ENCODE measurements at places on chromosomes 12 and 14. TPM values are rescaled to one million over a fixed set of nuclear protein-coding genes. Genes with fewer than 3 reads are reported as not detected.

DNA sequence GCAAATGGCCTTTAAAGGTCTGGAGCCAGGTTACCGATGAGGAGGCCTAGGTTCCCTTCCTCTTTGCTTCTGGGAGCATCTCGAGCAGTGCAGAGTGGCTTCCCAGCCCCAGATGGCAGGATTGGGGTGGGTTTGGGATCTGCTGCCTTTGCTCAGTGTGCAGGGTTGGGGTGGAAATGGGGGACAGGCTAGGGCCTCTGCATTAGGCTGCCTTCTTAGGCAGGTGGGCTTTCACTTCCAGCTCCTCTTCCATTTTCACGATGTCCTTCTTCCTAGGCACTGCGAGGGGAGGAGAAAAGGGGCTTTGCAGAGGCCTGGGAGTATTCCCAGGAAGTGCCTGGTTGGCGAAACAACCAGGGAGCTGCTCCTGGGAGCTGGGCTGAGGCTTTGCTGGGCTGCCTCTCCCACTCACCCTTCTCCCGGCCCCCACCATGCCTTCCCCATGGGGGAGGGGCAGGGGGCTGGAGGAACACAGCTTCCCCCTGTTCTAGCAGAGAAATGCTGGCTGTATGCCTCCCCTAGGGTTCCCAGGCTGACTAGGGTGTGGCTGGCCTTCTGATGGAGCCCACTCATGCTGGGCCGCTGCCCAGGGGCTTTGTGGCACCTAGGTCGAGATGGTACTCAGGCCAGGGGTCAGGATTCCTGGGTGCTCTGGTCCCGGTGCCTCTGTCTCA, 2.4 kb downstream of the NR4A1 start:
- peaks cover 23% of the 10 kb centered on the region for H3K4me1 ChIP-seq
- H3K4me3 ChIP-seq: no peak overlapping the region
- no peaks in the 10 kb centered on the region for H3K27me3 ChIP-seq
- H3K27ac ChIP-seq: no peak overlapping the region
- no peaks in the 10 kb centered on the region for H3K36me3 ChIP-seq
- DNase-seq: no peak

- no peak overlapping the region for H3K27ac ChIP-seq
- no peaks in the 10 kb centered on the region for H3K27me3 ChIP-seq
- no peak for DNase-seq
- H3K36me3 ChIP-seq: no peaks in the 10 kb centered on the region
- no peak overlapping the region for H3K4me3 ChIP-seq
- no peaks in the 10 kb centered on the region for H3K4me1 ChIP-seq
These were observed 98.2 kb downstream of the NUAK1 start for GRCh38 chr12:106040521-106040920.

GRCh38 chr14:23154964-23155587, 28.4 kb downstream of the SLC7A8 start:
- H3K36me3 ChIP-seq: no peaks in the 10 kb centered on the region
- no peak for DNase-seq
- H3K4me1 ChIP-seq: peaks cover 30% of the 10 kb centered on the region
- peak overlapping the region; percentile 79 for H3K27ac ChIP-seq
- H3K4me3 ChIP-seq: no peak overlapping the region

DNA sequence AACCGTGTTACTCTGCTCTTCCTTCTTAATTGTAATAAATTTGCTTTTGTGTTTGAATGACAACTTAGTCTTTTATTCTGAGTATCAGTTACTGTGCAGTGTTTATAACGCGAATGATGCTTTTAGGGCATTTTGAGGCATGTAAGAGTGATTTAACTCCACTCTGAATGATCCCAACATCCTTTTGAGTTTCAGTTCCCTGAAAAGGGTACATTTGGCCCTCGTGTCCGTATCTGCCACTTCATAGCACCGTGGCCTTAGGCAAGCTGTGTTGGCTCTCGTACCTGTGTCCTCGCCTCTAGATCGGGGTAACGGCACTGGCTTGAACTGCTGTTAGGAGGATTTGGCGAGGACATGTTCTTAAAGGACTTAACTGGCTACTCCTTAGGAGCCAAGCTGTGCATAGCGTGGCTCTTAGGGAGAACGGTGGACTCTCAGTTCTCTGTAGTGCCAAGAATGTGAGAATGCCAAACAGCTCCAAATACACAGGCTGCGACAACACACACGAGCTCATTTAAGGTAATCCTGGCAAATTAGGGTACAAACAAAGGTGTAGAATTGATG, 92.0 kb downstream of the PPP2R5C start:
- no peak overlapping the region for H3K4me3 ChIP-seq
- DNase-seq: no peak
- H3K36me3 ChIP-seq: peaks cover 8% of the 10 kb centered on the region
- H3K27ac ChIP-seq: no peak overlapping the region

GRCh38 chr12:122265886-122266229, 436 bp downstream of the VPS33A start:
- no peak for DNase-seq
- peak overlapping the region; percentile 82 for H3K4me3 ChIP-seq
- H3K27me3 ChIP-seq: no peaks in the 10 kb centered on the region
- peaks cover 1% of the 10 kb centered on the region for H3K36me3 ChIP-seq

The DEPDC4 gene
- polyA plus RNA-seq: 2.4 TPM

DNA sequence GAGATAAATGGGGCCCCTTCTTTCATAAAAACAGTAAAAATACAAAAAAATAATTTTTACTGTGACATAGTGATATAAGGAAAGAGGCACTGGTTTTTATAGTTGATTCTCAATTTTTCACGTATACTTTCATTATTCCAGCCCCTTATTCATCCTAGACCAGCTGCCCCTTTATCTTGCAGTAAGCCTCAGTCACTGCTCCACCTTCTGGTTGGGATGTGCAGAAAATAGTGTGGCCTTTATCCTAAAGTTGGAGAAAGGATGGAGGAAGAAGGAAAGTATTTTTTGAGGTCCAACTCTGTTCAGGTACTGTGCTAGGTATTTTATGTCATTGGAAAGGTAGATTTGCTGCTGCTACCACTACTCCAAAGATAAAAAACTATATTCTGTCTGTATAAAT, 172.7 kb downstream of the ANO6 start:
- H3K27me3 ChIP-seq: no peaks in the 10 kb centered on the region
- H3K27ac ChIP-seq: no peak overlapping the region
- no peaks in the 10 kb centered on the region for H3K4me1 ChIP-seq
- peaks cover 33% of the 10 kb centered on the region for H3K36me3 ChIP-seq
- DNase-seq: no peak

The KTN1 gene
- polyA plus RNA-seq: 62.6 TPM

DNA sequence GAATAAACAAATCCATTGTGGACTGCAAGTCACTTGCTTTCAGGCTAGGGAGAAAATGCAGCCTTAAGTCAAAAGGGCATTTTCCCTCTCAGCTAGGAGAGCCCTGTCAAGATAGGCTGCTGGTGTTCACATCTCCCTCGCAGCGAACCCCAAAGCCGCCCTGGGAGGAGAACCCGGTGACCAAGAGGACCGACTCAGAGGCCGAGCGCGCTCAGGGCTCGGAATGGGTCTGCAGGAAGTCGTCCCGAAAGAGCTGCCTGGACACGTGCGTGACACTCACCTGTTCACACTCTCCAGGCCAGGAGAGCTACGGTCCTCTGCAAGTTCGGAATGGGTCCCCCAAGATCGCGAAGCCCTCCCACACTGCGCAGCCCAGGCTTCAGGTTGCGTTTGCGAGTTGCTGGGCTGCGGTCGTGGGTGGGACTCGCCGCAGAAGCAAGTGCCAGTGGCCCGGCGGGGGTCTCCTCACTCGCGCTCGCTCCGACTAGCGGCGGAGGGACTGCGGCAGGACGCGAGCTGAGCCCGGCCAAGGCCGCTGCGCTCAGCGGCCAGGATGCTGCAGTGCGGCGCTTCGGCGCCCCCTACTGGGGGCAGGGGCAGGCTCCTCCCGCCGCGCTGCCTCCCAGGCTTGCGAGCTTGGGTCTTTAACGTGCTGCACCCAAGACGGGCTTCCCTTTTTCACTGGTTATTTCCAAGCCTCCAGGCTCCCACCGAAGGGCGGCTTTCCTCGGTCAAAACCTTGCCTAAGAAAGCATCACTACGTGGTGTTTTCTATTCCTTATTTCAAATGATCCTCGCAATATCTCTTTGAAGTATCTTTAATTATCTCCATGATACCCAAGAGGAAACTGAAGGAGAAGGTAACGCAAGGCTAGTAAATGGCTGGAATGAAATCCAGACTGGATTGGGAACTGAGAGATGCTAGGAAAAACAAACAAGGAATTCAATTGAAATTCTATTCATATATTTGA, at the start of gene RERG:
RERG (minus strand) TSS at position 503 of the 971 bp plus-strand sequence. CDS start 3,928 bp downstream, outside the sequence.
- no peak for DNase-seq
- no peak within 1 kb of the TSS for H3K27ac ChIP-seq
- peak within 1 kb of the TSS; percentile 52 for H3K4me3 ChIP-seq
- H3K27me3 ChIP-seq: no peaks in the 10 kb centered on the region
- H3K36me3 ChIP-seq: no peaks in the 10 kb centered on the region

DNA sequence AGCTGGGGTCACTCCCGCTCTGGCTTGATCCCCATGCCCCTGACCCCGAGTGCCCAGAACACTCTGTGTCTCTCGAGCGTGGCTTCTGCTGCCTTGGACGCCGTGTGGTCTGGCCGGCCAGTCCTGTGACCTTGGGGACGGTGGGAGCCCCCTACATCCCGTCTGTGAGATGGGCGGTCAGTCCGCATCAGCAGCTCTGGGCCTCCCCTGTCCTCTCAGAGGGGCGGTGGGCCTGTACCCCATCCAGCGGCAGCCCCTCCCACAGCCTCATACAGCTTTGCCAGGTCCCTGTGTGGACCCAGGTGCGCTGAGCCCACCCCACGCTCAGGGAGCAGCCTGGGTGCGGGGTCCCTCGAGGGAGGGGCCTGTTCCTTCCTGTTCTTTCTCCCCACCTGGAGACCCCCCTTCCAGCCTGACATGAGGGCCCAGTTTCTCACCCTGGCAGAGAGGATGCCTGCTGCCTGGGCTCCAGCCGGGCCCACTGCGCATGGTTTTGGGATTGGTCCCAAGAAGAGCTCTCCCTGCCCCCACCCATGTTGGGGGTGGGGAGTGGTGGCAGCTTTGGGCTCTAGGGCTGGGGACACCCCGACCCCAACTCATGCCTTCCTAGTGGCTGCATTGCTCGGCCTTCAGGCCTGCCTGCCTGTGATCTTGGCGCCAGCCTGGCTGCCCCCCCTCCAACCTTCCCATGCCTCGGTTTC, 1.5 kb downstream of the MTA1 start:
- peak overlapping the region; percentile 89 for H3K4me3 ChIP-seq
- H3K4me1 ChIP-seq: peaks cover 10% of the 10 kb centered on the region
- no peak for DNase-seq
- no peaks in the 10 kb centered on the region for H3K27me3 ChIP-seq
- H3K36me3 ChIP-seq: peaks cover 6% of the 10 kb centered on the region
- H3K27ac ChIP-seq: peak overlapping the region; percentile 36

The KRT7 gene
- 117 TPM for polyA plus RNA-seq

GRCh38 chr14:63727231-63727735, 582 bp downstream of the SGPP1 start:
- peaks cover 5% of the 10 kb centered on the region for H3K4me1 ChIP-seq
- no peaks in the 10 kb centered on the region for H3K27me3 ChIP-seq
- H3K36me3 ChIP-seq: no peaks in the 10 kb centered on the region
- DNase-seq: no peak

- peaks cover 18% of the 10 kb centered on the region for H3K4me1 ChIP-seq
- H3K27ac ChIP-seq: peak within 1 kb of the TSS; percentile 6
- H3K27me3 ChIP-seq: no peaks in the 10 kb centered on the region
- no peak for DNase-seq
- H3K36me3 ChIP-seq: peaks cover 2% of the 10 kb centered on the region
These were observed at the start of gene MMP19 for GRCh38 chr12:55842681-55843429. MMP19 (minus strand) TSS chr12:55842936; CDS start chr12:55842830, 106 bp downstream.

DNA sequence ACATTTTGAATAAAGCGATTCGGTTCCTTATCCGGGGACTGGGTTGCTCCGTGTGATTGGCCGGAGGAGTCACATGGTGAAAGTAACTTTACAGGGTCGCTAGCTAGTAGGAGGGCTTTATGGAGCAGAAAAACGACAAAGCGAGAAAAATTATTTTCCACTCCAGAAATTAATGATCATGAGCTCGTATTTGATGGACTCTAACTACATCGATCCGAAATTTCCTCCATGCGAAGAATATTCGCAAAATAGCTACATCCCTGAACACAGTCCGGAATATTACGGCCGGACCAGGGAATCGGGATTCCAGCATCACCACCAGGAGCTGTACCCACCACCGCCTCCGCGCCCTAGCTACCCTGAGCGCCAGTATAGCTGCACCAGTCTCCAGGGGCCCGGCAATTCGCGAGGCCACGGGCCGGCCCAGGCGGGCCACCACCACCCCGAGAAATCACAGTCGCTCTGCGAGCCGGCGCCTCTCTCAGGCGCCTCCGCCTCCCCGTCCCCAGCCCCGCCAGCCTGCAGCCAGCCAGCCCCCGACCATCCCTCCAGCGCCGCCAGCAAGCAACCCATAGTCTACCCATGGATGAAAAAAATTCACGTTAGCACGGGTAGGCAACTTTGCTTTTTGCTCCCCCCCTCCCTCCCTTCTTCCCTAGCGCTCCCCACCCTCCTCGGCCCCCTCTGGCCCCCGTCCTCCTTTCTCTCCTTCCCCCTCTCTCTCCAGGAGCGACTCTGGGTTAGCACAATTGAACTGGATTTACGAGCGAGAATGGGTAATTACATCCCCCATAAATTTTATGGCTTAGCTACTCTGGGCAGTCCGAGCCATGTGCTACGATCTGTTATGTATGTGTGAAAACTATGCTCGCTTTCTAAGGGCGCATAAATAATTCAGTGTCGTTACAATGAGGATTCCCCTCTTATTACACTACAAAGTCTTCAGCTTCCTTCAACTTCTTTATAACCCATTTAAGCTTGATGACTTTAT, at the start of gene HOXC4:
HOXC4 (plus strand) TSS at position 85 of the 991 bp plus-strand sequence; CDS start at position 173, 88 bp downstream.
- peaks cover 25% of the 10 kb centered on the region for H3K4me1 ChIP-seq
- H3K36me3 ChIP-seq: no peaks in the 10 kb centered on the region
- no peaks in the 10 kb centered on the region for H3K27me3 ChIP-seq
- peak within 1 kb of the TSS; percentile 47 for H3K27ac ChIP-seq
- peak within 1 kb of the TSS; percentile 32 for H3K4me3 ChIP-seq
- no peak for DNase-seq

The CCER1 gene
- polyA plus RNA-seq: not detected

The INHBE gene
- polyA plus RNA-seq: not detected

All from keratinocyte (primary cell).